Stimulated activated CD8-positive, alpha-beta memory T cell treated with anti-CD3 and anti-CD28 coated beads, Interleukin-12 subunit alpha, Interleukin-12 subunit beta, amount 100 ng/mL, for 4 hours (primary cell): ENCODE measurements at places on chromosomes 7 and 10.

DNA sequence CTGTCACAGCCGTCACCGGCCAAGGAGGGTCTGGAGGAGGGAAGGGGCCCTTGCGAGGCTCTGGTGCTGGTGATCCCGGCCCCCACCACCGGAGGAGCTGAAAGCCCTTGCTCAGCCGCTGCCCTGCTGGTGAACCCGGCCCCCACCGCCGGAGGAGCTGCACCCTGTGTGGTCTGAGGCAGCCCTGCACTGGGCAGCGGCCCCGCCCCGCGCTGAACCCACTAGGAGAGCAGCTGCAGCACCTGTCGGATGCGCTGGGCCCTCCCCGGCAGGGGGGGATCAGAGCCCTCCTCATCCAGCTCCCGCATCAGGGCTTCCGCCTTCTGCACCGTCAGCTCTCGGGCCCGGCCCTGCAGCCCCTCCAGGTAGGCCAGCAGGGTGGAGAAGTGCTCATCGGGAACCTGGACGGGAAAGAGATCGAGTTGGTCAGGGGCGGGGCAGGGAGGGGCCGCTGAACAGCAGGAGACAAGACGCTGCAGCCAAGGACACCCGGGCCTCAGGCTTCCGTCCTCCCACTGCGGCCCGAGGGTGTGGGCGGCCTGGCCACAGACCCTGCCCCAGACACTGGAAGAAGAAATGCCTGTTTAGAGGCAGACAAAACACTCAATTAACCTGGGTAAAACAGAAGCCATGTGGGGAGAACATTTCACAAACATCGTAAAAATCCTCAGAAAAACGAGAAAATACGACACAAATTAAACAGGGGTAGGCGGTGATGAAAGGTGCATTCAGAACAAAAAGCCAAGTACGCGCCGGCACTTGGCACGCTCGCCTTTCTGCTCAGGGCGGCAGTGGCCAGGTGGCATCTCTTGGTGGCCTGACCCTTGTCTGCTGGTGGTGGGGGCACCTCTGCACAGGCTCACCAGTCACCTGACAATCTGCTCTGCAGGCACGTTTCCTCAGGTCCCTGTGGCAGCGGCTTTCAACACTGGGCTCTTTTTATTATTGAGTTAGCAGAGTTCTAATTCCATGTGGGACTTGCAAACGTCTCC, 14.7 kb downstream of the CYP2W1 start:
- DNase-seq = no peak

DNA sequence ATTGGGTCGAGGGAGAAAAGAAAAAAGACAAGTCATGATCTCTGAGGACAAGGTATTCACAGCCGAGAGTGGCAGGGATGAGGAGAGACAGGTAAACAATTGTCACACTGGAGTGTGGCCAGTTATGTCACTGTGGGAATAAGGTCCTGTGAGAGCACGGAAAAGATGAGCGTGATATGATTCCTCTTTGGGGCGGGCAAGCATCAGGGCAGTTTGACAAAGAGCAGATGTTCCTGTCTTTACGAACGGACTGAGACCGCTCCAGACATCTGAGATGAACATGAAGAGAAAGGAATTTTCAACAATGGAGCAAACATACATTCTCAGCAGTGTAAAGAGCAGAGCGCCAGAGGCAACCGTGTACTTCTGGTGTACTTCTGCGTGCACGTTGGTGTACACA, 278.1 kb downstream of the DPP6 start:
- no peak for DNase-seq

GRCh38 chr7:112575864-112576263, 95.1 kb downstream of the LSMEM1 start:
- no peak for DNase-seq

GRCh38 chr10:62655337-62655994, 149.1 kb upstream of the ADO start:
- no peak for DNase-seq

GRCh38 chr10:75528392-75528791, 97.0 kb downstream of the LRMDA start:
- no peak for DNase-seq

DNA sequence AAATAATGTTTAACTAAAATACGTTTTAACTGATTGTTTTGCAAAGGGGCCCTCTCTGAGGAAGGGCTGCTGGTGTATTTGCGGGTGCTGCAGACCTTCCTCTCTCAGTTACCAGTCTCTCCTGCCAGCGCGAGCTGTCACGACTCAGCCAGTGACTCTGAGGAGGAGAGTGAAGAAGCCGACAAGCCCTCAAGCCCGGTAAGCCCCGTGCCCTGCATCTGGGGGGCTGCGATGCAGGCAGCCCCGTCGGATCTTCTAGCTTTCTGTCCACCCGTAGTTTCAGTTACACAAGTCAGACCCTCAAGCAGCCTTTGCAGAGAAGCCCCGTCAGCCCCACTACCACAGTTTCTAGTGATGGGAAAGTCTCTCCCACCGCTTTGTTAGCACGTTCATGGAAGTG, 45.1 kb downstream of the UBE3C start:
- DNase-seq = no peak

DNA sequence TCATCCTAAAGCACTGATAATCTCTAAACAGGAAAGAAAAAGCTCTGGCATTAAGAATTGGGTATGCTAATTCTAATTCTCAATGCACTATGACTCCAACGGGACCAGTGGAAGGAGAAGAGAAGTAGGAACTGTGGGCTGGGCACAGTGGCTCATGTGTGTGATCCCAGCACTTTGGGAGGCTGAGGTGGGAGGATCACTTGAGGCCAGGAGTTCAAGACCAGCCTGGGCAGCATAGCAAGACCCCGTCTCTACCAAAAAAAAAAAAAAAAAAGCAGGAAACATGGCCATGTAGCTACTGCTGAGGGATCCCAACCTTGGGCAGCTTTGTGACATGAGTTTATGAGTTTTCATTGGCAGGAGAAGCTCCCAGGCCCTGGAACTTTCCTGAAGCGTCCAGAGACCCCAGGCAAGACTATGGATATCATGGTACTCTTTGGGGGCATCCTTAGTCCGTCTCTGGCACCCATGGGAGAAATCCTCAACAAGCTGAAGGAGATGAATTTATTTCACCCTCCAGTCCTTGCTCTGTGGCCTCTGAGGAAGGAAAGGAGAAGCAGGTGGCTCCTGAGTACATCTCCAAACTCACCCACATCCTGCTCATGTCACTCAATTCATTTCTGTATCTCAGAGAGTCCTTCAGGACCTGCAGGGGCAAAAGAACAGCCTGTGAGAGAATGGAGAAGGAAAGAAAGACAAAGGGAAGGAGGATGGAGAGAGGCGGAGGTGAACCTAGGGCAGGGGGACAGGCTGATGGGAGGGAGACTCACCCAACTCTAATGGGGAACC, 99.5 kb downstream of the SPDYE5 start:
- no peak for DNase-seq

- no peak for DNase-seq
Observed at GRCh38 chr7:134120405-134120804, 6.7 kb upstream of the LRGUK start.

DNA sequence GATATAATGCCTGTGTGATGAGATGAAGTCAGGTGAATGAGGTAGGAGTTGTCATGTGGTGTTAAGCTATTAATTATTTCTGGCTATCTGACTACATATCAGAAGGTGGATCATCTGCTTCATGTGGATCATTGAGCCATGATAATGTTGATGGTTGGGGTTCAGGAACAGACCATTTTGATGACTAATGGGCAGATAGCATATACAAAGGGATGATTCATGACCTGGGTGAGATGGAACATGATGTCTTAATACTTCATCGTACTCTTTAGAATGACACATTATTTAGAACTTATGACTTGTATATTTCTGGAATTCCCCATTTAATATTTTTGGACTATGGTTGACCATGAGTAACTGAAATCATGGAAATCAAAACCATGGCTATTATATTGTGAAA, 155.1 kb downstream of the OR13A1 start:
- DNase-seq = no peak

GRCh38 chr10:91051829-91052228, 130.9 kb upstream of the ANKRD1 start:
- DNase-seq = no peak

- DNase-seq = no peak
Observed at GRCh38 chr10:108736111-108736510, 1187.2 kb downstream of the XPNPEP1 start.

GRCh38 chr10:1171586-1171985, 115.4 kb downstream of the WDR37 start:
- no peak for DNase-seq

GRCh38 chr7:12685550-12685949, 1.9 kb upstream of the ARL4A start:
- no peak for DNase-seq

- DNase-seq = no peak
Observed at GRCh38 chr7:52482076-52482475, 553.4 kb upstream of the POM121L12 start.

- DNase-seq = no peak
Observed at GRCh38 chr7:43584195-43584586, 1.3 kb downstream of the STK17A start.

DNA sequence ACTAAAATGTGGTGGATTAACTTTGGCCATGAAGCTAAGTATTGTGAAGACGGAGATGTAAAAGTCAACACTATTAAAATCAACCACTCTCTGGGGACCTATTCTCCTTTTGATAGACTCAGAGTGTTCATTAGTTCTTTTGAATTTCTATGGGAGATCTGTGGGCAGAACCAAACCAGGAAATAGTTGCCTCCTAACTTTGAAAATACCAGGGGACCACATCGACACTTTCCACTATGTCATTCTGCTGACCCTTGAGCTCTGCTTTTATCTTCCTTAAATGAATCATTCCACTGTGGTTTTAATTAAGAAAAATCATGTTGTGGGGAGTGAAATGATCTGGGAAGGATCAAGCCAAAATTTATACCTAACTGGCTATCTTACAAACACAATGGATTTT, 960.5 kb downstream of the GATA3 start:
- no peak for DNase-seq

DNA sequence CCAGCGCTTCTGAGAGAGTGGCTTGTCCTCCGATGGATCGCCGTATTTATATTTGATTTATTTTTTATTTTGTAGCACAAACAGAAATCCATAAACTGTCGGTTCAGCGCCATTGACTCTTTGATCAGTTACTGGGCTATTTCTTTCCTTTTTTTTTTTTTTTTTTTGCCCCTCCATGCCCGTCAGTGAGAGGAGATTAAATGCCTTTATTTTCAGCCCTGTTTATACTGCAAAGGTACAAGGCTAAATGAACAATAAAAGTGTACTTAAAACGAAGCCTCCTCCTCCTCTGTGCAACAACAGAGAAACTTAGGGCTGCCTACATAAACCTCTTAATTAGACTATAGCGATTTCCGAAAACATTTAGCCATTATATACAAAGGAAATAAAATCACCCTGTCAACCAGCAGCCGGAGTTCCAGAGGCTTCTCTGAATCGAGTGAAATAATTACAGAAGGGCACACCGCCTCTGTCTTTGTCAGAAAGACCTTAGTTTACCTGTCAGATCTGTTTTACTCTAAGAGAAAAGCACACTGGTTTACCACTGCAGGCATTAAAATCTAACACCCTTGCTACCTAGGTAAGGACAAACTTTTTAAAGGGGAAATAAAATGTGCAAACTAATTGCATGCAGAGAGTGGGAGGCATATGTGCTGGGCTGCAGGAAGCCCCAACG, 3.5 kb downstream of the EBF3 start:
- DNase-seq = no peak

DNA sequence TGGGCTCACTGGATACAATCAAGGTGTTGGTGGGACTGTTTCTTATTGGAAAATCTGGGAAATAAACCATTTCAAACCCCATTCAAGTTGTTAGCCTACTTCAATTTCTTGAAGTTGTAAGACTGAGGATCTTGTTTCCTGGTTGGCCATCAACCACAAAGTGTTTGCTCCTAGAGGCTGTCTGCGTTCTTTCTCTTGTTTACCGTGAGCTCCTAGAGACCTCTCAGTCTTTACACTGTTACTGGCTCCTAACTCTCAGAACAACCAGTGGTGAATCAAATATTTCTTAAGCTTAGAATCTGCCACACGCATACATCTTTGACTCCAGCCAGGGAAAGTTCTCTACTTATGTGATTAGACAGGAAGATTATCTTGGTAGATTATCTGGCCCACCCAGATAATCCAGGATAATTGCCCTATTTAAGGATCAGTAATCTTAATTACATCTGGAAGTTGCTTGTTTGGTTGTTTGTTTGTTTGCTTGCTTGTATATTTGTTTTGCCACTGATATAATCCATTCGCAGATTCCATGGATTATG, 798.7 kb downstream of the IPMK start:
- no peak for DNase-seq

- no peak for DNase-seq
Observed at GRCh38 chr7:155857141-155857540, 44.9 kb upstream of the SHH start.

DNA sequence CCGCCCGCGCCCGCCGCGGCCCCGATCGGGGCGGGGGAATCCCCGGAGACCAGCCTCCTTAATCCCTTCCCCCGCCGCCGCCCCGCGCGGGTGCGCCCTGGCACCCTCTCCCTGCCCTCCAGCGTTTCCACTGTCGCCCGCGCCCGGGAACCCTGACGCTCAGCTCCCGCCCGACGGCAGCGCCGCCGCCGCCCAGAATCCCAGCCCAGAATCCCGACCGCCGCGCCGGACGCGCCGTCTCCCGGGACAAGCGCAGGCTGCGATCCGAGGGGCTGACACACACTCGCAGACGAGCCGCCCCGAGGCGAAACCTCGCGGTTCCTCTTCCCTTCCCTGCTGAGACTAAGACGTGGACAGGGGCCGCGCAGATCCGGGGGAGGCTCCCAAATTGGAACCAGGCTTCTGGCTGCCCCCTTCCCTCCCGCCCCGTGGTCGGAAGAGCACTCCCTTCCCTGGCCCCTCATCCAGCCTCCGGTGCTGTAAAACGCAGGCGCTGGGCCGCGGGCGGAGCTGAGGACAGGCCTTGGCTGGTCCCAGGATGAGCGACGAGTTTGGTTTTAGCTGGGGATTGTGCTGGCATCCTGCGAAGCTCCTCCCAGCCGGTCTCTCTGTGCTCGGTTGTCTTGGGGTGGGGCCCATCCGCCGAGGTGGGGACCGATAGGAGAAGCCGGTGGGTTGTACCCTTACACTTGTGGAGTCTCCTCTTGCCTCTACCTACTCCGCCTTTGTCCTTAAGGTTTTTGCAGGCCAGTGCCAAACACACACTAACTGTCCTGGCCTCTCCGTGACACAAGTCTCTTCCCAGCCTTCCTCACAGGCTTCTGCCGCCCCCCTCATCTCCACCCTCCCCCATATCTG, 1.1 kb downstream of the MARVELD1 start:
- DNase-seq = peak; percentile 28

GRCh38 chr10:7311218-7311849, 99.5 kb downstream of the SFMBT2 start:
- no peak for DNase-seq

GRCh38 chr10:87862679-87863052, 667 bp downstream of the KLLN start:
- no peak for DNase-seq

DNA sequence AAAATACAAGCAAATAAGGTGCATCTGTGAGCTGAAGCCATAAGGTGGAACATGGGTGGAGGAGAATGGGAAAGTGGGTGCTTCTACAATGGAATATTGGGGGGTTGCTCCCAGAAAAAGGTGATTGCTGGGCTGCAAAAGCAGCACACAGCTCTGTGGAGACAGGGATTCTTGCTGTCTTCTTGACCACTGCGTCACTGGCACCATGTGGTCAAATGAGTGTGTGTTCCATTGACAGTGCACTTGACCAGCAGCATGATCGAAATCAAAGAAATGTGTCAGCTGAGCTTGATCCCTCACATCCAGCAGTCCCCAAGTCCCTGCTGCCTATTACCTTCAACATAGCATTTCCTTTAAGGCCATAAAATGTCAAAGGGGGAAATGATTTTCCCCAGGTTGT, 56.2 kb downstream of the GPR26 start:
- DNase-seq = no peak

GRCh38 chr7:43439631-43440401, 143.1 kb upstream of the STK17A start:
- peak; percentile 12 for DNase-seq
